ENCODE measurements at places on chromosomes 13 and 19. TPM values are rescaled to one million over a fixed set of nuclear protein-coding genes. Genes with fewer than 3 reads are reported as not detected.
A peak's percentile ranks its signal among the peaks of the same experiment; 100 is the strongest.

The IGLON5 gene
- total RNA-seq: 12.6 TPM

The ZFP82 gene
- 10.2 TPM for total RNA-seq

The ZNF419 gene
- 36.2 TPM for total RNA-seq

The CAPS gene
- total RNA-seq: 14.4 TPM

The TMC4 gene
- 0.74 TPM for total RNA-seq

The FUT1 gene
- 0.14 TPM for total RNA-seq

GRCh38 chr19:23401086-23401610 is 5.9 kb upstream of the ZNF91 start:
- H3K4me3 ChIP-seq: no peak overlapping the region
- H3K36me3 ChIP-seq: no peaks in the 10 kb centered on the region
- no peak overlapping the region for H3K27ac ChIP-seq
- DNase-seq: no peak
- no peaks in the 10 kb centered on the region for H3K4me1 ChIP-seq

DNA sequence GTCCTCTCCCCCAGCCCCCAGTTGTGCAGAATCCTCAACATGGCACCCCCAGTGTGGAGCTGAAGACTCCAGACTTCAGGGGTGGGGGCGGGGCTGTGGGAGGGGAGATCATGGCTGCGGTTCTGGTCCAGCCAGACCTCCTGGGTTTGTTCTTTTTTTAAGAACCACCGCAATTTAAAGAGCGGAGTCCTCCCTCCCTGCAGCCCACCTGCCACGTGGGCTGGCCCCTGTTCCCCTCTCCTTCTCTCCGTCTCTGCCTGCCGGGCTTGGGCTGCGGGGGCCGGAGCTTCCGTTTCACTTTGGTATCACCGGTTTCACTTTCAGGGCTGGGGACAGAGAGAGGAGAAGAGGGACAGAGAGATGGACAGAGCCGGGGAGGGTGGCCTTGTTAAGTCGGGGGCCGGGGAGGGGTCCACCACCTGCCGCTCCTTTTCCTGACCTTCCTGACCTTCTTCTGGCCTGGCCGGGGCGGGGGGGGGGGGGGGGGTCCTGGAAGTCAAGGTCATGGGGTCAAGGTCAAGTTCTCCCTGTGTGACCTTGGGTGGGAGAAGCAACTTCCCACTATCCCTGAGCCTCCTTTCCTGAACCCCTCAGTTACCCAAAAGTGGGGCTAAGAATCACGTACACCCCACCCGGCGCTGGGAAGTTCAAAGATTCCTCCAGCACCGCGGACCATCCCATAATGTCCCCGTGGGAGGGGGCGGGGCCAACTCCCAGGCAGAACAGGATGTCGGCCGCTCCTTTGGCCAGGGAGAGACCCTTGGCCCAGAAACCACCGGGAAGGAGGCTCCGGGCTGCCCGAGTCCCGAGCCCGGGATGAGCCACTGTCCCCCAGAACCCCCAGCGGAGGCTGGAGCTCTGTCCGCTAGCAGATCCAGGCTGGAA is 11.3 kb upstream of the ZBTB7A start:
- H3K27ac ChIP-seq: no peak overlapping the region
- no peaks in the 10 kb centered on the region for H3K36me3 ChIP-seq
- peaks cover 2% of the 10 kb centered on the region for H3K4me1 ChIP-seq
- H3K4me3 ChIP-seq: no peak overlapping the region

GRCh38 chr19:2041683-2042484 is 9.2 kb downstream of the MKNK2 start:
- peak overlapping the region; percentile 16 for H3K4me3 ChIP-seq
- no peaks in the 10 kb centered on the region for H3K27me3 ChIP-seq
- DNase-seq: peak; percentile 96
- peaks cover 22% of the 10 kb centered on the region for H3K4me1 ChIP-seq
- H3K27ac ChIP-seq: peak overlapping the region; percentile 70
- no peaks in the 10 kb centered on the region for H3K36me3 ChIP-seq

- H3K4me1 ChIP-seq: no peaks in the 10 kb centered on the region
- no peak overlapping the region for H3K27ac ChIP-seq
- DNase-seq: no peak
- peak overlapping the region; percentile 24 for H3K4me3 ChIP-seq
- no peaks in the 10 kb centered on the region for H3K36me3 ChIP-seq
- H3K27me3 ChIP-seq: peaks cover 91% of the 10 kb centered on the region
These were observed 497 bp upstream of the MLNR start for GRCh38 chr13:49219647-49220035.

DNA sequence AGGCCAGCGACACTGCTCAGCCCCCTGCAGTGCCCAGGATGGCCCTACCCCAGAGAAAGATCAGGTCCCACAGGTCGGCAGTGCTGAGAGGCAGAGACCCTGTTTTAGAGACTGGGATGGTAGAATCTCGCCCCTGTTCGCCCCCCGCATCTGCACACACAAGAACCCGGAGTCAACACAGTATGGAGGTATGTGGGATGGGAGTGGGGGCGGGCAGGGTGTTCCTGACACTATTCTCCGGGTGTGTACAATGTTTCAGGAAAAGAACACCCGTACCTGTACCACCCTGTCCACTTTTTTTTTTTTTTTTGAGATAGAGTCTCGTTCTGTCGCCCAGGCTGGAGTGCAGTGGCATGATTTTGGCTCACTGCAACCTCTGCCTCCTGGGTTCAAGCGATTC is 19.3 kb downstream of the PIP5K1C start:
- no peaks in the 10 kb centered on the region for H3K36me3 ChIP-seq
- no peak overlapping the region for H3K4me3 ChIP-seq
- H3K27ac ChIP-seq: no peak overlapping the region
- DNase-seq: no peak
- no peaks in the 10 kb centered on the region for H3K4me1 ChIP-seq

GRCh38 chr13:23715762-23716235 is 145.6 kb downstream of the TNFRSF19 start:
- H3K4me1 ChIP-seq: no peaks in the 10 kb centered on the region
- DNase-seq: no peak
- H3K27me3 ChIP-seq: no peaks in the 10 kb centered on the region
- no peak overlapping the region for H3K4me3 ChIP-seq
- no peak overlapping the region for H3K27ac ChIP-seq
- H3K36me3 ChIP-seq: no peaks in the 10 kb centered on the region

- no peak overlapping the region for H3K4me3 ChIP-seq
- no peaks in the 10 kb centered on the region for H3K4me1 ChIP-seq
- no peaks in the 10 kb centered on the region for H3K36me3 ChIP-seq
- no peaks in the 10 kb centered on the region for H3K27me3 ChIP-seq
These were observed 1.2 kb upstream of the EFNA2 start for GRCh38 chr19:1284293-1284978.

DNA sequence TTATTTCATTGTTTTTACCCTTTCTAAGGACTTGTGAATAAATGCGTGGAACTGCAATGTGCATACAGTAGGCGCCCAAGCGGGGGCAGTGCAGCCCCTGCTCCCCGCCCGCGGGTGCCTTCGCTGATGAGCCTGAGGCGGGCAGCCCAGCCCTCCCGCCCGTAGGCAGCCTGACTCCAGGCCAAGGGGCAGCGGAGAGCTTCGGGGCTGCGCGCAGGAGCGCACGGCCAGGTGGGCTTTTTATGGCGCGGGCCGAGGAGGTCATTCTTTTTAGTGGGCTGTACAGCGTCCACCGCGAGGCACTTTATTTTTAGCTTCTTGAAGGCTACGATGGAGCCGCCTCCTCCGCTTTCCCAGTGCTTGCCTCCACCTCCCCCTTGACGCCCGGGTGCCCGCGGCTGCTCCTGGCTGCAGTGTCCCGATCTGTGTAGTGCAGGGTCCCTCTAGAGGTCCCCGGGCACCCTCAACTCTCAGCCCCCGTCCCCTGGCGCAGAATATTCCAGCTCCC is 60.5 kb downstream of the CCNE1 start:
- no peaks in the 10 kb centered on the region for H3K36me3 ChIP-seq
- H3K4me3 ChIP-seq: no peak overlapping the region
- DNase-seq: peak; percentile 33
- H3K27ac ChIP-seq: no peak overlapping the region
- H3K4me1 ChIP-seq: peaks cover 13% of the 10 kb centered on the region

DNA sequence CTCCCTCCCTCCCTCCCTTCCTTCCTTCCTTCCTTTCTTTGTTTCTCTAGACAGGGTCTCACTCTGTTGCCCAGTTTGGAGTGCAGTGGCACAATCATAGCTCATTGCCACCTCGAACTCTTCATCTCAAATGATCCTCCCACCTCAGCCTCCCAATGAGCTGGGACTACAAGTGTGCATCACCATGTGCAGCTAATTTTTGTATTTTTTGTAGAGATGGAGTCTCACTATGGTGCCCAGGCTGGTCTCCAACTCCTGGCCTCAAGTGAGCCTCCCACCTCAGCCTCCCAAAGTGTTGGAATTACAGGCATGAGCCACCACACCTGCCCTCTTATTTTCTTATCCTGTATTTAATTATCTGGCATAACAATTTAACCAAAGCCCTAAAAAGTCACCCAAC is 4.4 kb downstream of the UPK1A start:
- H3K4me1 ChIP-seq: no peaks in the 10 kb centered on the region
- no peak overlapping the region for H3K4me3 ChIP-seq
- no peaks in the 10 kb centered on the region for H3K36me3 ChIP-seq

- no peak within 1 kb of the TSS for H3K27ac ChIP-seq
- H3K27me3 ChIP-seq: no peaks in the 10 kb centered on the region
- no peaks in the 10 kb centered on the region for H3K4me1 ChIP-seq
These were observed at the start of gene KLK6 for GRCh38 chr19:50969413-50969760. KLK6 (minus strand) TSS chr19:50969591; CDS start chr19:50968104, 1,487 bp downstream.

- H3K4me1 ChIP-seq: peaks cover 38% of the 10 kb centered on the region
- no peaks in the 10 kb centered on the region for H3K27me3 ChIP-seq
- DNase-seq: no peak
- H3K27ac ChIP-seq: peak overlapping the region; percentile 84
These were observed 1.9 kb downstream of the KLF12 start for GRCh38 chr13:74132152-74132775.

- no peak overlapping the region for H3K27ac ChIP-seq
- peaks cover 40% of the 10 kb centered on the region for H3K36me3 ChIP-seq
- H3K27me3 ChIP-seq: no peaks in the 10 kb centered on the region
- DNase-seq: no peak
These were observed 6.7 kb downstream of the DDX39A start for GRCh38 chr19:14412324-14412995.

GRCh38 chr13:22195726-22196125 is 524.9 kb downstream of the FGF9 start:
- H3K4me3 ChIP-seq: no peak overlapping the region
- peaks cover 11% of the 10 kb centered on the region for H3K4me1 ChIP-seq
- no peaks in the 10 kb centered on the region for H3K36me3 ChIP-seq
- DNase-seq: no peak
- H3K27ac ChIP-seq: no peak overlapping the region

- no peaks in the 10 kb centered on the region for H3K27me3 ChIP-seq
- no peaks in the 10 kb centered on the region for H3K36me3 ChIP-seq
- H3K4me1 ChIP-seq: peaks cover 9% of the 10 kb centered on the region
- no peak overlapping the region for H3K4me3 ChIP-seq
- H3K27ac ChIP-seq: peak overlapping the region; percentile 79
These were observed 431.7 kb downstream of the KLF12 start for GRCh38 chr13:73702419-73703071.

GRCh38 chr13:45863709-45864590 is 12.4 kb upstream of the SIAH3 start:
- no peaks in the 10 kb centered on the region for H3K36me3 ChIP-seq
- DNase-seq: no peak
- H3K27me3 ChIP-seq: no peaks in the 10 kb centered on the region
- peaks cover 8% of the 10 kb centered on the region for H3K4me1 ChIP-seq
- no peak overlapping the region for H3K27ac ChIP-seq

DNA sequence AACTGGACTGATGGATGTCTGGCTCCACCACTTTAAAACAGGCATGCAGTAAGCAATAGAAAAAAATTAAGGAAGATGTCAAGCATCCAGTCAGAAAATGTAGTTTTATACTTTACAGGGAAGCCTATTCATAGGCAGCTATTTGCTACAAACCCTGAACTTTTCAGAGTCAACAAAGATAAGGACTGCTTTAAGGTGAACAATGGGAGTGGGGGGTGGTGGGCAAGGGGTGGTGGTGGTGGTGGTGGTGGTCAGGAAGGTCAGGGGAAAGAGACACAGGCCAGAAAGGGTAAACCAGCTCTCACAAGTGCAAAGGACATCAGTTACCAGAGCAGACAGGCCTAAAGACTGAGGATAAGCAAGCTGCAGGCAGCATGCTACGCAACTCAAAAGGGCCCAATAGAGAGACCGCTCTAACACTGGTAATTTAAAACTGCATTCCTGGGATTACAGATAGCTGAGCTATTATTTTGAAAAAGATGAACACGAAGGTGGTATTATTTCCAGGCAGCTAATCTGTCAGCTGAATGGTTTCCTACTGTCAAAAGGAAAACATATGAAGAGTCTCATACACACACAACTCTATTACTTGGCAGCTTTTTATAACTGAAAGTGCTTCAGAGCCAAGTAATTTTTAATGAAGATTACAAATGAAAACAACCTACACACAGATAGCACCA is 14.8 kb downstream of the BRD4 start:
- no peaks in the 10 kb centered on the region for H3K27me3 ChIP-seq
- H3K36me3 ChIP-seq: no peaks in the 10 kb centered on the region
- H3K4me3 ChIP-seq: no peak overlapping the region
- H3K4me1 ChIP-seq: peaks cover 52% of the 10 kb centered on the region

DNA sequence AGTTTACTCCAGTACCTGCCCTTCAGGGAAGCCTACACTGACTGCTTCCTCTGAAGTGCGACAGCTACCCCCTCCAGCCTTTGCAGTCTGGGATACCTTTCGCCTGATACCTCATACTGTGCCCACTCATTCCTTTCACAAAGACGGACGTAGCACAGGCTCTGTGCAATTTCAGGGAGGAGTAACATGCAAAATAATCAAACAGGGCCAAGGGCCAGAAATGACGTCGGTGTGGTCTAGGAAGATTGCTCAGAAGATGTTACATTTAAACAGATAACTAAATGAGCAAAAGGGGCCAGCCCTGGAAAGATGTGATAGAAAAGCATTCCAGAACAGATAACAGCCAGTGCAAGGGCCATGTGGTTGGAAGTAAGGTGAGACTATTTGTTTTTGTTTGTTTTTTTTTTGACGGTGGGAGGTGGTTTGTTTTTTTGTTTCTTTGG is 6.6 kb upstream of the DDX39A start:
- H3K27me3 ChIP-seq: no peaks in the 10 kb centered on the region
- H3K4me3 ChIP-seq: no peak overlapping the region
- DNase-seq: peak; percentile 68
- no peaks in the 10 kb centered on the region for H3K36me3 ChIP-seq

GRCh38 chr13:70893832-70894231 is 785.6 kb upstream of the KLHL1 start:
- no peaks in the 10 kb centered on the region for H3K4me1 ChIP-seq
- DNase-seq: no peak
- H3K27ac ChIP-seq: no peak overlapping the region
- H3K4me3 ChIP-seq: no peak overlapping the region

- peak overlapping the region; percentile 86 for H3K4me3 ChIP-seq
- DNase-seq: no peak
- H3K27me3 ChIP-seq: no peaks in the 10 kb centered on the region
- H3K27ac ChIP-seq: no peak overlapping the region
- H3K36me3 ChIP-seq: peaks cover 5% of the 10 kb centered on the region
These were observed 1.5 kb downstream of the TIMM13 start for GRCh38 chr19:2425622-2426581.

DNA sequence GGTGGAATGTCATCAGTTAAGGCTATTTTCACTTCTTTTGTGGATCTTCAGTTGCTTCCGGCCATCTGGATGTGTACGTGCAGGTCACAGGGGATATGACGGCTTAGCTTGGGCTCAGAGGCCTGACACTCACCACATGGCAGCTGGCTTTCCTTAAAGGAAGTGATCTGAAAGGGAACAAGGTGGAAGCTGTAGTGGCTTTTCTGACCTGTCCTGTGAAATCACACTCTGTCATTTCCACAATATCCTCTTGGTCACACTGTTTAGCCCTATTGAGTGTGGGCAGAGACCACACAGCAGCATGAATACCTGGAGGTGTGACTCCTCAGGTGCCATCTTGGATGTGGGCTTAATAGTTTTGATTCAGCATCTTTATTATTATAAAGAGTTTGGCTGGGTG is 4.5 kb upstream of the BAX start:
- no peak overlapping the region for H3K27ac ChIP-seq
- no peaks in the 10 kb centered on the region for H3K36me3 ChIP-seq
- H3K4me3 ChIP-seq: no peak overlapping the region
- H3K27me3 ChIP-seq: no peaks in the 10 kb centered on the region
